ENCODE measurements at places on chromosomes 1 and 21.

DNA sequence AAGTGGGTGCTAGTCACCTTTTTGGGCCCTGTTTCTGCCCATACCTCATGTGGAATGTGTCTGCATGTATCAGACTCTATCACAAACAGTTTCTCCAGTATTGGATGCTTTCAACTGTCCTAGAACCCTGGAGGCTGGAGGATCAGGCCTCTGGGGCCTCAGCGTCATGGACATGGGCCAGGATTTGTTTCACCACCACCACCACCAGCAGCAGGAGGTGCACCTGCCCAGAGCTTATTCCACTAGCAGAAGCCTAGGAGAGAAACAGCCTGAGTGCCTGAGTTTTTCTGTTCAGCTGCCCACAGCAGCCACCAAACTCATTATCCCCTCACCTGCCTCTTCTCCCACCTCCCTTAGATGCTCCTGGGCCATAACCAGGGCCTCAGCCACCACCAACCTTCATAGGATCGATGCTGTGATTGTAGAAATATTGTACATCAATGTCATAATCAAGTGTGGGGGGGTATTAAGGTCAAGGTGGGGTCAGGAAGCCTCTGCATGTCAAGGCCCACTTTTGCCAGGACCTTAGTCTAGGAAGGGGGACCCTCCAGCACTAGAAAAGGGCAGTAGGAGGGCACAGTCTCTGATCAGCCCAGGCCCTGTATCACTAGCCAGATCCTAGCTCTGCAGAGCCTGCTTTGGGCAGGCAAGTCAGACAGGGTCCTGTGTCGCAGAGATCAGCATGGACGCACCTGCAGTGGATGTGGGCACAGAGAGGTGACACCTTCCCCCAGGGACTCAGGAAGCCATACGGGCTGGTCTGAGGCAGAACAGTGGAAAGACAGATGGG lies 9.3 kb downstream of the DMAP1 start:
- DNase-seq: no peak

DNA sequence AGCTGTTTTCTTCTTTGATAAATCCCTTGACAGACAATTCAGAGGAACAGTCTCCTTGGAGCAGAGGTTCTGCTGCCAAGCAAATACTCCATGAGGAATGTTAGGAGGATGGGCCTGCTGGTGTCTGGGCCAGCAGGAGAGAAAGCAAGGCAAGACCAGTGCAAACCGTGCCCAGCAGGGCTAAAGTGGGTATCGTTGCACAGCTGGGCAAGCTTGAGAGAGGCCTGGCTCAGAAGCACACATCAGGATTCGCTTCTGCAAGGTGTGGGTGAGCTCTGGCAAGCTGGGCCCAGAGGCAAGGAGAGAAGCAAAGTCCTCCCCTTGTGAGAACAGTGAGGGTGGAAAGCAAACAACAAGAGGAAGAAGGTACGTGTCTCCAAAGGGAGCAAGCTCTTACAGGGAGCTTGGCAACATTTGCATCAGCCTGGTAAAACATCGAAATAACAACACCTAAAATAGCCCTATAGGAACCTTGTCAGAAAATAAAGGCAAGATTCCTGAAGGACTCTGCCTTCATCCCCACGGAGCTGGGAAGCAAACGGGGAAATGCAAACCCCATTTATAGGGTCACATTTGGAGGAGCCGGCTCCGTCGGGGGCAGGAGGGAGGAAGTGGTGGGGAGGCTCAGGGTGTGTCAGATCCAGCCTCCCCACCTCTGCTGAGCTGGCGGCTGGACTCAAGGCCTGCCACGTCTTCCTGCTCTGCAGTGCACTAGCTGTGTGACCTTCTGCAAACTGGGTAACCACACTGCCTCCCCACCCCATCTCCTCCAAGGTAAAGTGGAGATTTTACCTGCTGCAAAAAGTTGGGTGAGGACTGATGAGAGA lies 62.3 kb upstream of the HIVEP3 start:
- DNase-seq: peak; percentile 4

DNA sequence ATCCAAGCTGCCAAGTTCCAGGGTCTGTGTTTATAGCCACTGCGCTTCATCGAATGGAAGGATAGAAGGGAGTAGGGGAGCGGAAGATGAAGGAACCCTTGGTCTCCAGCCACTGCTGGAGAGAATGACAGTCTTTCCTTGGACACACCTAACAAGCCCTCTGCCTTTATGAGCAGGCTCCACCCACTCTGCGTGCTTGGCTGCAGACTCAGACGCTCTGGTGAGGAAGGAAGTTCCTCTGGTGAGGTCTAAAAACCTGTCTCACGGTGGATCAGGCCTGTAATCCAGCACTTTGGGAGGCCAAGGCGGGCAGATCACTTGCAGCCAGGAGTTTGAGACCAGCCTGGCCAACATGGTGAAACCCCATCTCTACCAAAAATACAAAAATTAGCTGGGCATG lies 55.4 kb downstream of the MATN1 start:
- DNase-seq: no peak

- no peak for DNase-seq
These were observed 10.6 kb upstream of the NGF start for GRCh38 chr1:115348636-115349035.

GRCh38 chr1:22962558-22962957 lies 10.1 kb downstream of the LACTBL1 start:
- DNase-seq: no peak

GRCh38 chr1:238596703-238597102 lies 706.0 kb upstream of the ZP4 start:
- DNase-seq: no peak

- DNase-seq: no peak
These were observed 7.5 kb upstream of the DAB1 start for GRCh38 chr1:57431400-57431799.

DNA sequence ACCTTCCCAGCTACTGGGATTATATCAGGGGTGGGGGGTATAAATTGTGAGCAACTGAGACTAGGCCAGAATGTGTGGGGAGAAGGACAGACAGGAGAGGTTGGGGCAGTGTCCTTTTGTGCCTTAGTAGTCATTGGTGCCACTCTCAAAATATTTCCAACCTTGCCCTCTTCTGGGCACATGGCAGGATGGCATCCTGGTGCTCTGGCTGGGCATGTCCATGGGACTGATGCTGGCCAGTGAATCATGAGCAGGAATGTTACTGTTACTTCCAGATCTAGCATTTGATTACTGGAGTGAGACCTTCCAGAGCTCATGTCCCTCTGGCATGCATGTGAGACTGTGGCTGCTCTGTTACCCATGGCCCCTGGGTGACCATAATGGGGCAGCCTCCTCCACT lies 151.2 kb downstream of the MATN1 start:
- no peak for DNase-seq

DNA sequence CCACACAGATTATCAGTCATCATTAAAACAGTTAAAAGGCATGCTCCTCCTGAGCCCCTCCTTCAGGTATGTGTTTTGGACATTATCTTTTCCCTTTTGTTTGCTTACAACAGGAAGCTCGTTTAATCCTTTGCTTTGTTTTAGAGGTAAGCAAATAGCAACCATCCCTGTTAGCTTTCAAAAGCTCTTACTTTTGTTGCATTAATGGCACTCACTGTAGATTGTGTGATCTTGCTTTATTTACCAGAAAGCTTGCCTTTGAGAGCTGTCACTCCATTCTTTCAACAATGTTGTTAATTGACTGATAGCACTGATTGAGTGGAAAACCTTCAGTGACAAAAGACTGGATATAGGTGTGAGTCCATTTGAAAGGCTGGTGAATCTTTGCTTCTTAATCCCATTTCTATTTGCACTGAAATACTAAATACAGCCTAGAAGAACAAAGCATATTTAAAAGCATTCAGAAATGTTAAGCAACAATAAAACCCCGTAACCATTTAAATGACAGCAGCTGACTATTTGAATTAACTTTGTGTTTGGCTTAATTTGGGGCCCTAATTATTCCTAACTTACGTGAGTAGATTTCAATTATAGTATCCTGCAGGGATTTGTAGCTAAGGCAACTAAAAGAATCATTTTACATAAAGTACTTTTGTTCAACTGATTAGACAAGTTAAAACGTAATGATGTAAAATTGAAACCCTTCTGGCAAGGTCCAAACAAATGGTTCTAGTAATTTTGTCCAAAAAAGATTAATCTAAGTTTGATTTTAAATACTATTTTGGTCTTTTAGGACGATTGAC lies 48.3 kb downstream of the ADGRL2 start:
- DNase-seq: no peak

GRCh38 chr1:193707271-193708021 lies 521.0 kb upstream of the B3GALT2 start:
- DNase-seq: no peak

DNA sequence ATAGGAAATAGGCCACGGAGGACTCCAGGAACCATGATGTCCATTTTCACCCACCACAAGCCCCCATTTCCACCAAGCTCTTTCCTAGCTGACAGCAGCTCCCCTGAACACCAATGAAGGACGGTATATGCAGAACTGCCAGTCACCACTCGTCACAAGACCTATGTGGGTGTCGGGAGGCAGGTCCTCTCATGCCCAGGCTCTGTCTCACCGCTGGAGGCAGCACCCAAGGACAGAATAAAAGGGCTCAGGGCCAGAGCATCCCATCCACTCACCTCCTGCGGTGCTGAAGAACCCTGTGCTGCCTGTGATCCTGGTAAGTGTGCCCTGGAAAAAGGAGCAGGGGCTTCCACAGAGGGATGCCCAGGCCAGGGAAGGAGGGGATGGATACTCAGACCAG lies at the start of gene LCE1F:
Gene LCE1F, plus strand, starts transcription at position 266 of the 400 bp plus-strand sequence. CDS start 1,232 bp downstream, outside the sequence.
- no peak for DNase-seq

GRCh38 chr1:3711381-3711779 lies 40.9 kb upstream of the CCDC27 start:
- DNase-seq: no peak

DNA sequence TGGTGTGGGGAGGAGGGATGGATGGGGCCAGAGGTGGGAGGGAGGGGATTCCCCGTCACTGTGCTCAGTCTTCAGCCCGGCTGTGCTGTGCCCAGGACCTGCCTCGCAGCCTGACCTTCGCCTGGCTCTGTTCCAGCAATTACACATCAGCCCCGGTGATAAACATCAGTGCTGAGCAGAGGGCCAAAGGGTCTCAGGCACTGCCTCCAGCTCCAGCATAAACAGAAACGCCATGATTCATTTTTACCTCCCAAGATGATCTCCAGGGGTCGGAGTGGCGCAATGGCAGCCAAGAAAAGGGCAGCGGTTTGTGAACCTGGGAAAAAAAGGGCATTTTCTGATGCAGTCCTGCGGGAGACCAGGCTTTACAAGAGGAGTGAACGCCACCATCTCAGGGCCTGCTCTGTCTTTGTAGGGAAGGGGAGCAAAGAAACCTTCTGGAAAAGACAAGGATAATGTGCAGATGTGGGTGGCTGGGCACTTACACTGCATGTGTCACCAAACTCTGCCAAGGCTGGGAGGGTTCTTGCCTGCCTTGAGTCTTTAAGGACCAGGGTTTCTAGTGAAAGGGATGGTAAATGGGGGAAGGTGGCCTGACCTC lies 28.1 kb downstream of the SHISA4 start:
- no peak for DNase-seq

- DNase-seq: no peak
These were observed 37.1 kb downstream of the HSPG2 start for GRCh38 chr1:21899987-21900386.

DNA sequence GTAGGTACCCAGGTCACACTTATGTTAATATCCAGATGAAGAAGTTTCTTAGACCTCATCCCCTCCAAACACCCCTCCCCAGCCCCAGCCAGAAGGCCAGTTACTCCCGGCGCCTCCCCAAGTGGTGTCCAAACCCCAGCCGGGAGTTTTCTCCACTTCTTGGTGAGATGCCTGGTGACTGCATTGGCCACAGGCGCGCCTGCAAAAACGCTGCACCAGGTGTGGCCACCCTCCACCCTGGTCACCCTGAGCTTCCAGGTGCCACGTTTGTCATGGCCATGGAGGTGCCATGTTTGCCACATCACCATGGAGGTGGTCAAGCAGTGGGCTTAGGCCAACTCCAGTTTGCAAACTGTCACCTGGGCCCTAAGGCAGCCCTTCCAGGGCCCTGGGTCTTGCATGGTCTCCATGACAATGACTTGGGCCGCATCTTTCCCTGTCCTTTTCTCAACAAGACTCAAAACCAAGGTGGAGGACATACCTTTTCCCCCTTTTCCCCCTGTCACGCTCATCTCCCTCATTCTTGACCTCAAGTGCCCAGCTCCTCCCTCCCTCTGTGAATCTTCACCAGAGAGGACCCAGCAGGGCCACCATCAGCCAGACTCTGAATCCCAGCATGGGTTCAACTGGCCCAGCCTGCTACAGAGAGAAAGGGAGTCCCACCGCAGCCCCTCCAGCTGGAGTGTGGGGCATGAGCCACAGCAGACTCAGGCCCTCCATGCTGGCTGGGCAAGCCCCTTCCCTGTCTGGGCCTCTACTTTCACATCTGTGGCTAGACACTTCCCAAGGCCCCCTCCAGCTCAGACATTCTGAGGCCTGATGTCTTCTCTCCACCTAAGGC lies 125.9 kb upstream of the ZBTB40 start:
- DNase-seq: no peak

DNA sequence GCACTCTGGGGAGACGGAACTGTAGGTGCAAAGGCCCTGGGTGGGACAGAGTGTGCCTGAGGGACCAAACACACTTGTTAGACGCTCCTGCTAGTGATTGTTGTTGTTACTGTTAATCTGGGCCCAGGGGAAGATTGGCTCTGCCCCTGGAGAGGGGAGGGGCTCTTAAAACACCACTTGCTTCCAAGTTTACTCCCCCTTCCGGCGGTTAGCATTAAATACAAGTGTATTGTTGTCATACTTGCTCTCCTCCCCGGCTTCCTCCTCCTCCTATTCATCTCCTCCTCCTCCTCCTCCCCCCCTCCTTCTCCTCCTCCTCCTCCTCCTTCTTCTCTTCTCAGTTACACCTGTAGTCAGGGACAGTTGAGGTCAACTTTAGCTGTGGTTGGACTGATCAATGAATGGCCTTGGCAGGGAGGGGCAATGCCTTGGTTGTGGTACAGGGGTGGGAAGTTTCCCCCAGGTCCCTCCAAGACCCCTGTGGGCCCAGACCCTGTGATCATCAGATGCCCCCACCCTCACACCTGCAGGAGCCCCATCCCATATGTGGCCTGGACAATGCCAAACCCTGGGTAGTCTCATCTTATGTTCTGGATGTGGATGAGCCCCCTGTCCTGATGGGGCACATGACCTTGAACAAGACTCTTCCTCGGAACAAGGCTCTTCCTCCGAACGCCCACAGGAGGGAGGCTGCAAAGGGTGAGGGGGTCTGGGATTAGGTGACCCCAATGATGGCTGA lies 217.3 kb downstream of the PTPRU start:
- no peak for DNase-seq

- DNase-seq: no peak
These were observed 49.7 kb upstream of the HSD17B7 start for GRCh38 chr1:162740755-162741154.

- DNase-seq: no peak
These were observed 32.4 kb upstream of the ATP1A1 start for GRCh38 chr1:116340506-116341231.

- DNase-seq: no peak
These were observed 68.9 kb downstream of the SLC9A1 start for GRCh38 chr1:27086026-27086425.

- no peak for DNase-seq
These were observed 7.9 kb upstream of the PIK3CD start for GRCh38 chr1:9643351-9644256.

DNA sequence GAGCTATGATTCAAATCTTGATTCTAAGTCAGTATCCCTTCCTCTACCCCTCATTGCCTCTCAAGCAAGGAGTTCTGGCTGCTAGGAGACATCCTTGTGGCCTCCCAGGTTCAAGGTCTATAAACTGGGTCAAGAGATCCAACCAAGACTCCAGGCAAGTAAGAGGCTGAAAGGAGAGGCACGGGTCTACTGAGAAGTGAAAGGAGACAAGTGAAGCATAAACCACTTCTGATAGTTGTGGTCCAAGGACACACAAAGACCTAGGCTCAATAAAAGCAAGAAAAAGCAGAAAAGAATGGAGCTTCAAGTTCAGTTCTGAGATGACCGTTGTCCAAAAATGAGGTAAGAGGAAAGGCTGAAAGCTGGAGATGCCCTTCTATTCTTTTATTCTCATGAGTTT lies 17.8 kb upstream of the PPP2R5A start:
- DNase-seq: no peak
